ENCODE measurements at places on chromosomes 13 and 19. TPM values are rescaled to one million over a fixed set of nuclear protein-coding genes. Genes with fewer than 3 reads are reported as not detected.

GRCh38 chr19:54096617-54097106, 3.9 kb downstream of the OSCAR start:
- peak overlapping the region; percentile 86 for H3K4me3 ChIP-seq
- peaks cover 21% of the 10 kb centered on the region for H3K27me3 ChIP-seq
- peak overlapping the region; percentile 79 for H3K27ac ChIP-seq
- H3K36me3 ChIP-seq = peaks cover 2% of the 10 kb centered on the region
- peak; percentile 69 for DNase-seq
- H3K4me1 ChIP-seq = peaks cover 15% of the 10 kb centered on the region

- no peaks in the 10 kb centered on the region for H3K27me3 ChIP-seq
- peaks cover 13% of the 10 kb centered on the region for H3K4me1 ChIP-seq
- no peak overlapping the region for H3K27ac ChIP-seq
- H3K4me3 ChIP-seq = no peak overlapping the region
These were observed 18.1 kb downstream of the DHRS12 start for GRCh38 chr13:51785712-51786424.

DNA sequence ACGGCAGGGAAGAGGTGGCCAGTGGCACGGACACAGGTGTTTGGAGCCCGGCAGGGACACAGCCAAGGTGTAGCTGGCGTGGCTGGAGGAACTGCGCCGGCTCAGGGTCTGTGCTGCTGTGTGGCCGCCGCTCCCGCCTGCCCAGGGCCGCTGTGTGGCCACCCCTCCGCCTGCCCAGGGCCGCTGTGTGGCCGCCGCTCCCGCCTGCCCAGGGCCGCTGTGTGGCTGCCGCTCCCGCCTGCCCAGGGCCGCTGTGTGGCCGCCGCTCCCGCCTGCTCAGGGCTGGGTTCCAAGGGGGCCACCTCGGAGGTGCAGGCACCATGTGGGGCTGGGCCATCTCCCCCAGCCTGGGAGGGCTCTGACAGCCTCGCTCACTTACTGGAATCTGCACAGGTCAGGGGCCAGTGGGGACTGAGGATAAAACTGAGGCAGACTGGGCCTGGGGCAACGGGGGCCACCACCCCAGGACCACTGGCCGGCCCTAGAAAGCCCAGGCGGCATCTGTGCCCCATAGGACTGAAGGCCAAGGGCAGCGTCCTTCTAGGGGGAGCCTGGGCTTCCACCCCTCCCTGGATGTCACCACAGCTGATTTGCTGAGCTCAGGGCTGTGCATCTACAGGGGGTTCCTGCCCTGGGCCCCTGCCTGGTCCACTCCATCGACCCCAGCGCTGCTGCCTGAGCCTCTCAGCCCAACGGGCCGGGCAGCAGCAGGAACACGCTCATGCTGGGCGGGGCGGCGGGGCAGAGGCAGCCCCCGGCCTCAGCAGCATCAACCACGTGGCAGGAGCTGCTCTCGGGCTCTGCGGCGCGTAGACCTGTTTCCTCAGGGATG, 21.5 kb downstream of the C13orf46 start:
- no peak for DNase-seq
- no peaks in the 10 kb centered on the region for H3K4me1 ChIP-seq

GRCh38 chr19:17266589-17266974, 661 bp upstream of the BABAM1 start:
- peak overlapping the region; percentile 79 for H3K27ac ChIP-seq
- H3K4me3 ChIP-seq = peak overlapping the region; percentile 95
- no peaks in the 10 kb centered on the region for H3K27me3 ChIP-seq
- peaks cover 13% of the 10 kb centered on the region for H3K36me3 ChIP-seq
- no peak for DNase-seq

- H3K27me3 ChIP-seq = no peaks in the 10 kb centered on the region
- H3K4me3 ChIP-seq = no peak overlapping the region
- H3K4me1 ChIP-seq = no peaks in the 10 kb centered on the region
- H3K27ac ChIP-seq = no peak overlapping the region
These were observed 16.9 kb upstream of the ZNF254 start for GRCh38 chr19:24069905-24070657.

The POU4F1 gene
- total RNA-seq = 0.12 TPM

The TTYH1 gene
- total RNA-seq = 0.78 TPM

The URAD gene
- not detected for total RNA-seq

The PRR19 gene
- total RNA-seq = 1.6 TPM

The SSC5D gene
- total RNA-seq = 0.21 TPM

All from activated CD4-positive, alpha-beta T cell treated with anti-CD3 and anti-CD28 coated beads, Interleukin-2, amount 10 ng/mL, durations not matched to agents 24 days and 14 days (primary cell).